ENCODE measurements at places on chromosomes 2 and 18.

- DNase-seq, result no peak
These were observed 257.5 kb upstream of the REG3G start for GRCh38 chr2:78768016-78768415.

- DNase-seq, result peak; percentile 37
These were observed 20.3 kb downstream of the RAB3GAP1 start for GRCh38 chr2:135072125-135072997.

DNA sequence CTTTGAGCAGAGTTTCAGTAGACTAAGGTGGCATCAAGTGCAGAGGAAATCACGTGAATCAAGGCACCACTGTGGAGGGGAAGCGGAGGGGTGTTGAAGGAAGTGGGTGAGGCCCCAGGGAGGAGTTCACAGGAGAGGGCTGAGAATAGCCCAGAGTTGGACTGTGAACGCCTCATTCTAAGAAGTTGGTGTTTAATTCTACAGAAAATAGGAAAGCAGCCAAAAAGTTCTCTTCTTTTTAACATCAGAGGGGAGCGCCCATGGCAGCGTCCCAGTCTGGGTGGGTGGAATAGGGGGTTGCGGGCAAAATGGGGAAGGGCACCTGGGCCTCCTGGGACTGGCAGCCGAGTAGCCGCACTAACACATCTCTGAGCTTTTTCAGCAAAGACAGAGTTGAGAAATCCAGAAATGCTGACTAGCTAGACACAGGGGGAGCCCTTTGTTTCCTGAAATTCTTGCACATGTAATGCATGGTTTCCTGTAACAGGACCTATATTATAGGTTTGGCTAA is 97.0 kb downstream of the NEB start:
- DNase-seq, result no peak

DNA sequence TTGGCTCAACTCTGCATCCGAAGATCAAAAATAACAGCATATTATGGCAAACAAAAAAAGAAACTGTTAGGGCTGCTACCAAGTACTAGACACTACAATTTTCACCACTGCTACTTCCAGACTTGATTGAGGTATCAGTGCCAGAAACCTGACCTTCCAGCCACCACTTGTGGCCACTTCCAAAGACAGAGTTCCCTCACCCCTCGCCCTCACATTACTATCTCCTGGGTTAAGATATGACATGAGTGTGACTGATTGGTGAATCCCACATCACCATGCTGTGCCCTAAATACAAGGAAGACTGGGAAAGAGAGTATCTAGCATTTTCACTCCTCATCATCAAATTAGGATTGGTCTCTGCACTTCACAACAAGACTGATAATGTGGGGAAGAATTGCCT is 296.1 kb upstream of the NT5C1B start:
- no peak for DNase-seq

DNA sequence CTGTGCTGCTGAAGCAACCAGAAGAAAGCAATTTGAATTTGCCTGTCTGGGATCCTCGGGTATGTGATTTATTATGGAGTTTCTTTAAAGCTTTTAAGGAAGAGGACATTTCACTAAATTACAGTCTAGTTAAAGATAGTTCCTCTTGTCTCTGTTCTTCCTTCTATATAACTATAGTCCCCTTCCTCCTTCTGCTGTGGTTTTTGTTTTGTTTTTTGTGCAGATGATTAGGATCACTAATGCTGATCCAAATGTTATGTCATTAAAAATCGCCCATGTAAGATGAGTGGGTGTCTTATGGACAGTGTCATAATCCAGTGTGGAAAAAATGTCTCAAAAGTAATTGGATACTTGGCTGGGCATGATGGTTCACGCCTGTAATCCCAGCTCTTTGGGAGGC is 24.7 kb downstream of the PAPOLG start:
- no peak for DNase-seq

GRCh38 chr2:100703213-100703612 is 116.7 kb upstream of the NPAS2 start:
- no peak for DNase-seq

DNA sequence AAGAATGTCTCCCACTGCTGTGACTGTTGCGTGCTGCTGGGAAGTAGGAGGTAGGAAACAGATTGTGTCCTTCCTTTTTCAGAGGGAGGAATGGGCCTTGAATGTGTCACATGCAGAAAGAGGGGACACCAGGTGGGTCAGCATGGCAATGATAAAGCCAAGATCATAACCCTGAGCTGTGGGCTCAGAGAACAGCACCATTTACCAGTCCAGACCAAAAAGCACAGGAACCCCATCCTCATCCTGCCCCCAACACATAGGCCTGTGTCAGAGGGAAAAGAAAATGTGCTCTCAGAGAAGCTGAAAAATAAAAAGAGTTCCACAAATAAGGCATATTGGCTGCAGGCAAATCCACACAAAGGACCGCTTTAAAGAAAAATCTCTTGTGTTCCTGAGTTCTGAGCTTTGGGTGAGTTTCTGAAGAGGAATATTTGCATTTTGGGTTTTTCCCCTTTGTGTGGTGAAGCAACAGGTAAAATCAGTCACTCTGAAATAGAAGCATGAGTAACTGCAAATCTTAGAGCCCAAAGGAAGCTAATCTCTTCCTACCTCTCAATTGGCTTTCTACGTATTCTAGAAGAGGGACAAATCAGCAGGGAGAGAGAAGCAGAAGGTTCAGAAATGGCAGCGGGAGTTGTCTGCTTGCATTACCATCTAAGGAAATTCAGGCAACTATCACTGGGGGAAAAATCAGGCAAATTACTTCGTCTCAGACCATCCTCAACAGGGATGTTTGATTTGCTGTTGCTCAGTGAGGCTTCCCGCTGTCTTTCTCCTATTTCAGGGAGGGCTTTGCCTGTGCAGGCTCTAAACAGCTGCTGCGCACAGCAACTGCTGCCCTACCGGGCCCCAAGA is 106.8 kb downstream of the BCL11A start:
- no peak for DNase-seq

DNA sequence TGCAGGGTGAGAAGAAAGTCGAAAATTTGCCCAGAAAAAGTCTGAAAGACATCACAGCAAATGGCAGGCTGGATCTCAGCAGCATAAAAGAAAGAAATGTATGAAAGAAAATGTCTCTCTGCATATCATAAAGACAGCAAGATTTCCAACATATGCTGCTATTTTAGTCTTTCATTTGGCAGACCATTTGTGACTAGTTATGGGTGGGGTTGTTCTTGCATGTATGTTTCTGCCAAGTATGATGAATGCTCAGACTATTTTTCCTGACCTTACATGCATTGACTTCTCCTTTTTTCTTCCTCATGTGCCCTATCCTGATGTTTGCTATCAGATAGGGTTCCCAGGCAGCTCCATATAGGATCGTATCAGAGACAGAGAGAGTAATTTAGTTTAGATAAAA is 58.5 kb upstream of the PARD3B start:
- no peak for DNase-seq

DNA sequence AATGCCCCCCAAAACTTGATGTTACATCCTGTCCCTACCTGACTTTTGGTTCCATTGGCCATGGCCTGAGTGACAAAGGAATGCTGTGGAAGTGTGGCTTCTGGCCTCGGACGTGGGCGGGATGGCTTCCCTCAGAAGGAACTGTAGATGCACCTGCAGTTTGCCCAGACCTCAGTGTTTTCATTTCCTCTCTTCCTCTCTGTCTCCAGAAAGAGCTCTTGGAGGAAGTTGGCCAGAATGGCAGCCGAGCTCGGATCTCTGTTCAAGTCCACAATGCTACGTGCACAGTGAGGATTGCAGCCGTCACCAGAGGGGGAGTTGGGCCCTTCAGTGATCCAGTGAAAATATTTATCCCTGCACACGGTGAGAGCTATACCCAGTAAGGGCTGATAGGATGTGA is 61.0 kb upstream of the TMEM87B start:
- no peak for DNase-seq

DNA sequence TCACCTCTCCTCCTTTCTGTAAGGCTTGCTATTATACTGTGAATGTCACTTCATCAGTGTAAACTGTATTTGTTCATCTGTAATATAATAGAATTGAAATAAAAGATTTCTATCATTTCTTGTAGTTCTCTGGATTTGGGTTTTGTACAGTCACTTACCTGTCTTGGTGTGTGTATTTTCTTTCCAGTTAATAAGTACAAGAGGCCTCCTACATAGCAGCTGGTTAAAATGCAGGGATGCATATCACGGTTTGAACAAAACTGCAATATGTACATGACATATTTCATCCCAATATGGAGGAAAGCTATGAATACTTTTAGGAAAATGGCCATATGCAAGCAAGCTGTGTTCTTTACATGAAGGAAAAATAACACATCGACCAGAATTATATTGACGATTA is 5.4 kb upstream of the STAT1 start:
- peak; percentile 39 for DNase-seq

DNA sequence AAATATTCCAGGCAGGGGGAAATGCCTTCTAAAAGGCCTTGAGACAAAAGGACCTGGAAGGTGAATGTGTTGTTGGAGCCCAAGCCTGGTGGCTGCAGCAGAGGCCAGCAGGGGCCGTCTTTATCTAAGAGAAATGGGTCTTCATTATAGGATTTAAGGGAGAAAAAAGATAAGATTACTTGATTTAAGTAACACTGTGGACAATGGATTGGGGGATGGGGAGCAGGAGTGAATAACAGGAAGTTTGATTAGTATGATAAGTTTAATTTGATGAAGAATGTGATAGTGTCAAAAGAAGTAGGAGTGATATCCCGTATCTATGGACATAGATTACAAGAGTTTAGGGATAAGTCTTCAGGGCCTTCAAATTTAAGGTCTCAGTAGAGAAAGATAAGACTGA is 64.2 kb downstream of the WDR75 start:
- no peak for DNase-seq

GRCh38 chr2:84781942-84782716 is 98.8 kb downstream of the TRABD2A start:
- DNase-seq, result no peak

- no peak for DNase-seq
These were observed 202.0 kb upstream of the LRRTM1 start for GRCh38 chr2:80506563-80506962.

- DNase-seq, result no peak
These were observed 478.9 kb downstream of the EIPR1 start for GRCh38 chr2:2898744-2899143.

GRCh38 chr2:55391615-55392242 is 27.9 kb downstream of the CCDC88A start:
- no peak for DNase-seq

DNA sequence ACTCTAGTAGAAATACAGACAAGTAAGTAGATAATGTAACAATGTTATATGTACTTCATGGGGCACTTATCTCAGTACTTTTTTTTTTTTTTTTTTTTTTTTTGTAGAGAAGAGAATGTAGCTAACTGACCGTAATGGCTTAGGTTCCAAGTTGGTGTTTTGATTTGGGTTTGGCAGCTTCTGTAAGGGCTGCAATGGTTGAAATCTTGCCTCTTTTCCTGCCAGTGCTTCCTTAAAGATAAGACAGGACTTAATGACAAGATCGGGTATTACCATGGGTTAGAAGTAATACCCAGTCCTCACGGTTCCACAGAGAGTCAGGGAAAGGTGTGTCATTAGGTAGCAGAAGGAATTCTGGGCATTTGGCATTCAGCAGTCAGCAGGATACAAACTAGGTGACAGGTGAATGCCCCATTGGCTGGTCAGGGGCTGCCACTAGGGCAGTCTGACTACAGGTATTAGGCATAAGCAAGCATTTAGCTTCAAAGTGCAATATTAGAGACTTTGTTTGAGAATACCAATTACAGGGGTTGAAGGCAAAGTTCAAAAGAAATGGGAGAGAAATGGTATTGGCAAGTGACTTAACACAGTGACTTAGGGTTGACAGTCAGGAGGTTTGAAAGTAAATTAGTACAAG is 189.4 kb upstream of the RND3 start:
- no peak for DNase-seq

GRCh38 chr2:63880625-63881024 is 38.9 kb downstream of the UGP2 start:
- no peak for DNase-seq

DNA sequence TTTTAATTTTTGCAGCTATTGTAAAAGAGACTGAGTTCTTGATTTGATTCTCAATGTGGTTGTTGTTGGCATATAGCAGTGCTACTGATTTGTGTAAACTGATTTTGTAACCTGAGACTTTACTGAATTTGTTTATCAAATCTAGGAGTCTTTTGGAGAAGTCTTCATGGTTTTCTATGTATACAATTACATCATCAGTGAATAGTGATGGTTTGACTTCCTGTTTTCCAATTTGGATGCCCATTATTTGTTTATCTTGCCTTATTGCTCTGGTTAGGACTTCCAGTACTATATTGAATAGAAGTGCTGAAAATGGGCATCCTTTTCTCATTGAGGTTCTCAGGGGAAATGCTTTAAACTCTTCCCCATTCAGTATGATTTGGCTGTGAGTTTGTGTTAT is 99.7 kb downstream of the GULP1 start:
- no peak for DNase-seq

DNA sequence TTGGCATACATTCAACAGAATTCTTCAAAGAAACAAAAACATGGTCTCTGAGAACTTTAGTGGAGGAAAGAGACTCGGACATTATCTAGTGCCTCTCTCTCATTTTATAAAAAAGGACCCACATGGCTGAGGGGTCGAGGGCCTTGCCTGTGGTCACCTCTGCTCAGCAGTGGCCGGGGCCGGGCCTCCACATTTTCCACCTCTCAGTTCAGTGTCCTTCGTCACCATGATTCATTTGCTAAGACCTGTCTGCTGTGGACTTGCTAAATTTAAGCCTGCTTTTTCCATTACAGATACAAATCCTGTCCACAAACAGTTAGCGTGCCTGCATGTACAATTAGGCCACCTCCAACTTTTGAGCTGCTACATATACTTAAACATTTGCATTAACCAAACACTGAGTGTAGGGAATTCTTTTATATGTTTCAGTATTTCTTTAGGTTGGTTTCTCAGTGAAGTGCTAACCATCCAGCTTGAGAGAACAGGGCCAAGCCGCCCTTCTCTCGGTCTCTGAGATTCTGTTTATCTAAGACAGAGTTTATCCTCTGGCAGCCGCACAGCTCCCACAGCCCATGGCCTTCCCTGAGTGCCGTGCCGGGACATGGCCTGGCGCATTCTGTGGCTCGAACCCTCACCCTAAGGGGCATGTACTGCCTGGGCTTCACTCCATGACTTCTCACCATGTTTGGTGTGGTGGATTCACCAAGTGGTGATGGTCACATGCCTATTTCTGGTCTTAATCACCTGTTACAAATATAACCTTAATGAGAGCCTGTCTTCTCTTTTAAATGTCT is 46.2 kb downstream of the COA5 start:
- DNase-seq, result no peak

GRCh38 chr2:55106148-55106547 is 55.9 kb upstream of the RTN4 start:
- DNase-seq, result no peak

DNA sequence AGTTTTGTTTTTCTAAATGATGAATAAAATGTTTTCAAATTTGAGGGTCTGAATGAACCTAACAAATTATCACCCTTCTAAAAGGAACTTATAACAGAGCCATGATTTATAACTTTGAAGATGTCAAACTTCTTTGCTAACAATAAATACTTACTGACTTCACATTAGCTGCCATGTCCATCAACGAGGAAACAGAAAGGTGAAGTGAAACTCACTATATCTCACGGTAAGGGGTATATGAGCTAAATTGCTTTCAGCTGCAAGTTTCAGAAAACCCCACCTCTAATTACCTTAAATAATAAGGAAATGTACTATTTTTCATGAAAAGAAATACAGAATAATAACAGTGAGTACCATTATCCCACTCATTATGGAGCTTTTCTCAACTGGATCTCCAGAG is 350.8 kb upstream of the NT5C1B start:
- DNase-seq, result no peak

Data from ACHN (cell line).